ENCODE measurements at places on chromosomes 2 and 18. TPM values are rescaled to one million over a fixed set of nuclear protein-coding genes. Genes with fewer than 3 reads are reported as not detected.

DNA sequence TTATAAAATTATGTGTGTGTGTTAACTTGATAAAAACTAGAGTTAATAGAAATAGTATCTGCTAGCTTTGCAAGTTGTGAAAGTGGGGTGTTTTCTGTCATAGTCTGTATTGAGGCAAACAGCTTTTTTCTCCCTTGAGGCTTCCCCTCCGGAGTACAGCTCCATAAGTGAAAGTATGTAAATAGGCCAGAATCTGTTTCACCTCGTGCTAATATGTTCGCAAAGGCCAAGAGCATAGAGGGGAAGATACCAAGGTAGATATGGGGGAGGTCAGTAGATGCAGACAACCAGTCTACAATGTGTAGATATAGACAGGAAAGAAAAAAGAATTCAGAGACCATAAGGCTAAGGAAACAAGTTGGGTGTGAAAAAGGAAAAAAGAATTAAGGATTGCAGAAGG, 72.9 kb downstream of the PTRHD1 start:
- no peak for DNase-seq

GRCh38 chr2:239008677-239009588, 161.0 kb downstream of the TWIST2 start:
- DNase-seq: peak; percentile 58

GRCh38 chr18:48356909-48357631, 52.1 kb downstream of the ZBTB7C start:
- no peak for DNase-seq

DNA sequence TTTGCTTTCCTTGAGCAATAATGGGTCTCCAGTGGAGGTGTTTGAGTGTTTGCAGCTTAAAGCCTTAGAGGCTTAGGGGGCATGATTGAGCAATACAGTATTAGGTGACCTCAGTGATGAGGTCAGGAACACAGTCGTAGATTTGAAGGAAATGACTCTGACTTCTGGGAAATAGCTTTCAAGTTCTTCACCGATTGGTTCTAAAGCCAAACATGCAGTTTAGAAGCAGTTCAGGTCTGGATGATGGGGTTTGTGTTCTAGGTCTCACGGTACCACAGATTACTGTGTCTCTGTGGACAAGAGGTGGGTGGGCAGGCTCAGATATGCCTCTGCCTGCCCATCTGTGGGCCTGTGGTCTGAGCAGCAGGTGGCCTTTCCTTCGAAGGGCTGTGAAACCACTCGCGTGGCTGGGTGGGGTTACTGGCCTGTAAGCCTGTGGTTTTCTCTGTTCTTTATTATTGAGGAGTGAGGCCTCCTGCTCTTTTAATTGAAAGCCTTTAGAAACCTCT, 7.8 kb downstream of the MTHFD2 start:
- peak; percentile 76 for DNase-seq

Gene PKDCC
- polyA plus RNA-seq: 3.0 TPM

Gene ICA1L
- polyA plus RNA-seq: 0.84 TPM

Gene RAB6C
- not detected for polyA plus RNA-seq

Data from endothelial cell of umbilical vein (primary cell).